NCI-H2081 treated with DMSO at 0.1 percent for 48 hours (cell line): ENCODE measurements at places on chromosomes 2 and 18.

- DNase-seq: no peak
Observed at GRCh38 chr18:42413870-42414269, 458.8 kb downstream of the PIK3C3 start.

DNA sequence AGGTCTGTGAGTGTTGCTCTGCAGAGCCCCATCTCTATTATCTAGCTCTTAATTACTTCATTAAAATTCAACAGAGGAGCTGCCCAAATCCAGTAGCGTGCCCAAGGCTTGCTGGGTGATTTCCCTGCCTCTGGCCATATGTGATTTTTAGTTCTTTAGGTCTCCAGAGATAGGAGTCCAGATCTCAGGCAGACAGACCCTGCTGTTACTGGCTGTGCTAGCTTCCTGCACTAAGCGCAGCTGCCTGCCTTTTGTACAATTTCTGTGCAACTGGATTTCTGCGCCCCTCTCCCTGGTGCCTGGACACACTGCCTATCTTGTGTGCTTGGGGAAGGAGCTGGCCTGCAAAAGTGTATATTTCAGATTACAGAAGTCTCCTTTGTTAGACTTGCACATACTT, 136.5 kb downstream of the TDRD15 start:
- no peak for DNase-seq

DNA sequence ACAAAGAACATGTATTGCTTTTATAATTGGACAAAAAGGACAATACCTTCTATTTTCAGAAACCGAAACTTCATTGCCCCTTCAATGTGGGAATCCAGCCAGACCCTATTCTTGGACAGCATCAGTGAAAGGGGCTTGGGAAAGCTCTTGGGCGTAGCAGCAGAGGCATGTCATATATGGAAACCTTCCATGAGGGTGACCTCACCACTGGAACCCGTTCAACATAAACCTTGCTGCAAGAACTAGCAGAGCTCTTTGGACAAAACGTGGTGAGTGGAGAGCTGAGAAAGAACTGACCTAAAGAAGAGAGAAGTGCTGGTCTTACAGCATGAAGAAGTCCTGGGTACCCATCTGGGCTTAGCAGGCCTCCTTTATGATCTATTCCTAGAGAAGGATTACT, 22.7 kb upstream of the ACTG2 start:
- DNase-seq: no peak

DNA sequence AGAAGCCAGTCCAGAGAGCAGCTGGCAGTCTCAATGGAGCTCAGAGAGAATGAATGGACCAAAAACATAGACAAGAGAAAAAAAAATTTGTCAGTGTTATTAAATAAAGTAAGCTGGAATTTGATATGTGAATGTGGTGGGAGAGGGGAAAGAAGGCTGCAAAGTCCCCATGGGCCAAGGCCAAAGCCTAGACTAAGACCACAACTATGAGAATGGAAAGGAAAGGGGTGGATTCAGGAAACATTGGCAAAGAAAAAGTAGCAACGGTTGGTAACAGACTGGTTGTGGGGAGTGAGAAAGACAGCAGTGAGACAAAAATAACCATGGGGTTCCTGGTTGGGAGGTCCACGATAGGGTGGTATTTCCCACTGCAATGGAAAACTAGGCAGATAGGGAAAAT, 47.0 kb downstream of the ZEB2 start:
- no peak for DNase-seq

- no peak for DNase-seq
Observed at GRCh38 chr2:165635532-165635931, 158.5 kb downstream of the GALNT3 start.

DNA sequence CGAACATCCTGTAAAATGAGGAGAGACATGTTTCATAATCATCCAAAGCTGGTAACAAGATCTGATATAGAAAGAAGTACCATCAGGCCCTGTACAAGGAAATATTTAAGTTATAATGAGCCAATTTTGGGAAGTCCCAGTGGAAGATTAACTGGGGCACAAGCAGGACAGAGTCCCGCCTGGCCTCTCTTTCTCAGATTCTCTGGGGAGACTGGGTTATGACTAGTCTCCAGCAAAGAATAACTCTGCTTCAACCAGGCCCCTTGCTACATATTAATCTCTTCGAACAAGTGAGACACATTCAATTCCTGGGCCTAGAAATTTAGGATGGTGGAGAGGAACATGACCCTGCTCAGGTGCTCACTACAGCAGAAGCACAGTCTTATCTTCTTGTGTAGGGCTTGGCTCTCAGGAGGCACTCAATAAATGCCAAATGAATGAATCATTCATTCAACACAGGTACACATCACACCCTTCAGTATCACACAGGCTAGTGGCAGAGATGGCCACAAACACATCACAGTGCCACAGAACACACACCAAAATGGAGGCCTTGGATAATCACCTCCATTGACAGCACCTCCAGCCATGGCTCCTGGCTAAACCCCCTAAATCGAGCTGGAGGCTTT, 46.4 kb upstream of the RNF152 start:
- DNase-seq: no peak

GRCh38 chr2:48343571-48344440, 186.1 kb upstream of the STON1 start:
- no peak for DNase-seq
